ENCODE measurements at places on chromosomes 5 and 9. TPM values are rescaled to one million over a fixed set of nuclear protein-coding genes. Genes with fewer than 3 reads are reported as not detected.

Gene ENTPD2
- total RNA-seq, result not detected

Gene DNAI1
- total RNA-seq, result 0.77 TPM

Gene WDR38
- total RNA-seq, result not detected

Gene ELOVL7
- total RNA-seq, result 5.4 TPM

Gene RNF208
- not detected for total RNA-seq

All from SK-MEL-5 (cell line).